Right renal cortex interstitium (tissue), 3 donors: ENCODE measurements at places on chromosomes 2 and 18.

DNA sequence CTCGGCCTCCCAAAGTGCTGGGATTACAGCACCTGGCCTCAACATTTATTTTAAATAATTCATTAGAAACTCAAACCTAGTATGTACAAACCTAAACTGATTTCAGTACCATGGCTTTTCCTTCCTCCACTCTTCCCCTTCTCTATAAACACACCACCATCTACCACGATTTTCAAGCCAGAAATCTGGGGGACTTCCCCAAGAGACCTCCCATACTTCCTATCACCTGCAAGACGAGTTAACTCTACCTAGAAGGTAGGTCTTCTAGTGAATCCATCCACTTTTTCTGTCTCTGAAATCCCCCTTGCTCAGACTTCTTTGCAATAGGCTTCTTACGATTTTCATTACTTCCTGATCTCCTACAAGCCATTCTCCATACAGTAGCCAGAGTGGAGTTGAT is 7.7 kb upstream of the FAM117B start:
- no peak for DNase-seq

- no peak for DNase-seq
These were observed 33.7 kb downstream of the GFPT1 start for GRCh38 chr2:69353360-69353759.

DNA sequence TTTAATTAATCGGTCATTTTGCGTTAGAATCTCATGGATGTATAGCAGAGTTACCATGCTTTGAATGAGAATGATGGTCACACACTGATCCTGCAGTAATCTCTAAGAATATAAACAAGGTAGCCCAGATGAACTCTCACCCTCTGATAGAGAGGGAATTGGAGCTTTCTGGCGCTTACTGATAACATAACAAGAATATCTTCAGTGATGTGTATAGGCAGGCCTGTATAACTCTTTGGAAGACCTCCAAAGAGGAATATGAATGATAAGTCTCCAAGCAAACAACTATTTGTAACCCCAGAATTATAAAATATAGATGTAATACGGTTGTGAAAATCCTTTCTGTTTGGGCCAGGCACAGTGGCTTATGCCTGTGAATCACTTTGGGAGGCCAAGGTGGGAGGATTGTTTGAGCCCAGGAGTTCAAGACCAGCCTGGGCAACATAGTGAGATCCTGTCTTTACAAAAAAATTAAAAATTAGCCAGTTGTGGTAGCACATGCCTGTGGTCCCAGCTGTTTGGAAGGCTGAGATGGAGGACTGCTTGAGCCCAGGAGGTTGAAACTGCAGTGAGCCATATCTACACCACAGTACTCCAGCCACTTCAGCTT is 52.5 kb upstream of the LTBP1 start:
- DNase-seq = no peak

DNA sequence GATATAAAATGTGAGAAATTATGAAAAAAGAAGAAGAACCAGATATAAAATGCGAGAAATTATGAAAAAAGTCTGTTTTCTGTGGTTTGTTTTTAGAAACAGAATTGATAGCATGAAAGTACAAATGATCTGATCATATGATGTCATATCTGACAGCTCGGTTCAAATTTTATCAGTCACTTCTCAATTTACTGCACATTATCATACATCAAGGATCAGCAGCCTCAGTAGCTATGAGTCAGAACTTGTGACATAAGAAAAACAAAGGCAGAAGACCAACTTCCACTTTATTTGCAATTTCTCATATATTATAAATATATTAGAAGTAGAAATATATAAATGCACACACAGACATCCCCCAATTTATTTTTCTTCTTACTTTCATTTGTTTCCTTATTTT is 634.0 kb downstream of the LRP1B start:
- DNase-seq = no peak

DNA sequence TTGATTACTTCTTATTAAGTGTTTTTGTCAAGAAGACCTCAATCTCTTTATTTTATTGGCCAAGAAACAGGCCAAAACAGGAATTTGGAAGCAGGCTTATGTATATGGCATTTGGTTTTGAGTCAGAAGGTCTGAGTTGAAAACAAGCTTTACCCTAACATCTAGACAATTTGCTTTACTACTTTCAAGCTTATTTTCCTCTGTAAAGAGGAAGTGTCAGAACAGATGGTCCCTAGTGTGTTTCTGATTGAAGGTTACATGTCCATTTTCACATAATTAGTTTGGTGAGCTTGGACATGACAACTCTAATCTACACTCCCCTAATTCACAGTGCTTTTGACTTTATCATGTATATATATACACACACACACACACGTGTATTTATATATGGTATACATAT is 19.8 kb upstream of the MAP4K4 start:
- no peak for DNase-seq

- peak; percentile 72 for DNase-seq
These were observed 1.9 kb downstream of the MEX3C start for GRCh38 chr18:51195451-51196117.

DNA sequence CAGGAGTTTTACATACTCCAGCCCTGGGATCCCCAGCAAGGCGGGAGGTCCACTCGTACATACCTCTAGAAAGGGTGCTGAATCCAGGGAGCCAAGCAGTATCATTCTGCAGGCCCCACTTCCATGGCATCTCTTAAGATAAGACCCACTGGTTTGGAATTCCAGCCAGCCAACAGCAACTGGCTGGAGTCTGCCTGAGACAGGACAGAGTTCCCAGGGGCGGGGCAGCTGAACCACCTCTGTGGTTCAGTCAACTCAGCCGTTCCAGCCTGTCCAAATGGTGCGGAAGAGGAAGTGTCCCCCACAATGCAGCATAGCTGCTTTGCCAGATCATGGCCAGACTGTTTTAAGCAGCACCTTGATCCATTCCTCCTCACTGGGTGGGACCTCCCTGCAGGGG is 33.2 kb downstream of the ZNF892 start:
- no peak for DNase-seq

- no peak for DNase-seq
These were observed 153.3 kb downstream of the RAPGEF4 start for GRCh38 chr2:172888714-172889669.

DNA sequence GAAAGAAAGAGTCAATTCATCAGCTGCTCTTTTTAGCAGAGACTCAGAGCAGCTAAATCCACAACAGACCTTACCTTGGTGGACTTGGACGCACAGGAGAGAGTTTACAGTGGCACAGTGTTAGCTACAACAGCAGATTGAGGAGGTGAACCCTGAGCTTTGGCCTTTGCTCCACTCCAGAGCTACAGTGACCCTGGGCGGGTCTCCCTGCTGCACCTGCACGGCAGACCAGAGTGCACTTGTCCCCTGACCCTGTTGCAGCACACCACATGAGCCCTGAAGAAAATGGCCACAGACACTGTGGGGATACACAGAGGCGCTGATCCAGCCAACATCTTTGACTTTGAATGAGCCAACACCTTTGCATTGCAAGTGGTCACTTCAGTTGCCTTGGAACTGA is 11.0 kb downstream of the SLC19A3 start:
- DNase-seq = no peak

GRCh38 chr2:240208631-240209211 is 68.3 kb upstream of the OTOS start:
- DNase-seq = no peak

GRCh38 chr2:41922177-41922576 is 125.6 kb upstream of the PKDCC start:
- DNase-seq = no peak

- DNase-seq = no peak
These were observed 37.1 kb upstream of the GPR75 start for GRCh38 chr2:53896864-53897263.

DNA sequence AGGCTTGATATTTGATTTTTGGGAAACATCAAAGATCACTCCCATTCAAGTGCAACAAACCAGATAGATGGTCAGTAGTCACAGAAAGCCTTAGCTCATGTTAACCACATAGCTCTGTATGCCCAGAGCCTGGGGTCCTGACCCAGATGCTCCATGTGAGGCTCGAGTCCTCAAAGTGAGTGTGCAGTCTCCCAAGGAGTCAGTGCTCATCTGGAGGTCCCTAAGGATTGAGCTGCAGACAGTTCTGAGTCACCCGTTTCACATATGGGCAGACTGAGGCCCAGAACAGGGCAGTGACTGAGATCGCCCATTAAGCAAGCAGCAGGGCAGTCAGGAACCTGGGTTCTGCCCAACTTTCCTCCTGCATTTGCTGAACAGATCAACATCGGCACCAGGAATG is 9.2 kb downstream of the TMEM37 start:
- no peak for DNase-seq

- DNase-seq = no peak
These were observed 264.5 kb downstream of the EIPR1 start for GRCh38 chr2:3113122-3113521.

GRCh38 chr2:235194351-235194750 is 242.5 kb downstream of the SH3BP4 start:
- no peak for DNase-seq

DNA sequence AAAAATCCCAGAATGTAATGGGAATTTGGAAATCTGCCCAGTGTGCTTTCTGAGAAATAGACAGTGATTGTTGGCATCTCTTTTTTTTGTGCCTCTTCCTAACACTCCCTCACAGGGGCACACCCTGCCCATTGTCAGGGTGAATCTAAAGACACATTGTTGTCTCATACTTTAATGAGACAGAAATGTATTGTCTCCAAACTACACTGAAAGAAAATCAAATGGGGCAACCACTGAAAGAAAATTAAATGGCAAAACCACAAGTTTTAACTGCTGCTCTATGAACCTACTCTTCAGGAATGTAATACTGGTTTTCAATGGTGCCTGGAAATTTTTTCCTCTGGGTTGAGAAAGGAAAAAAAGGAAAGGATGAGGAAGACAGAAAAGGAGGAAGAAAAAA is 43.2 kb upstream of the GLS start:
- DNase-seq = no peak

DNA sequence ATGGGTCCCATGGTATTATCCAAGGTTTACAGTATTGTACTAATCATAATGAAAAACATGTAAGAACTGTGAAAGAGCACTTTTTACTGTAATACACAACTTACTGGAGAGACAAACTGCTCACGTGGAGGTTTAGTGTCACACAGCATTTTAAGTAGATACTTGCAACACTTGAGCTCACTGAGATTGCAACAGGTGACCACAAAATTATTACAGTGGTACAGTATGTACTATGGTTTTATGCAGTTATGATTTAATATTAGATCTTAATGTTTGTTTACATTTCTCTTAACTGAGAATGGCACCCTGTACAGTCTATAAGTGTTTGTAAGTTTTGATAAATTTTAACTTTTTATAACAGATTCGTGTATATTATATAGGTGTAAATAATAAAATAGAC is 118.6 kb upstream of the SKOR2 start:
- no peak for DNase-seq
